ENCODE measurements at places on chromosomes 2 and 18.

DNA sequence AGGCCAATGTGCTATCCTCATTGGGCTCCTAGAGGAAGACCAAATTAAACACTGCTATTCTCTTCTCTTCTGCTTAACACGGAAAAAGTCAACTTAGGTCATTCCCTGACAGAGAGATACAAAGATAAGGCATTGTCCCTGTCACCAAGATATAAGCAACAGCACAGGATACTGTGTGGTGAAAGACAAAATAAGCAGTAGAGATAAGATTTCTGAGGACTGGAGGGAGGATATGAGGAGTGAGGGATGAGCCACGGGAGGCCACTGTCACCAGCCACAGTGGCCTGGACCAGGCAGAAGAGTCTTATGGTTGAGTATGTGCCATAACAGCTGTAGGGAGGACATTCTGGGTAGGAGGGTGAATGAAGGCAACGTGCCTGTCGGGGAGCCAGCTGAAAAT, 54.4 kb upstream of the SLC14A2 start:
- no peak for DNase-seq

GRCh38 chr18:2971741-2972552, 41.0 kb downstream of the LPIN2 start:
- DNase-seq = no peak

GRCh38 chr2:96113367-96113677, 3.0 kb downstream of the ADRA2B start:
- DNase-seq = no peak

DNA sequence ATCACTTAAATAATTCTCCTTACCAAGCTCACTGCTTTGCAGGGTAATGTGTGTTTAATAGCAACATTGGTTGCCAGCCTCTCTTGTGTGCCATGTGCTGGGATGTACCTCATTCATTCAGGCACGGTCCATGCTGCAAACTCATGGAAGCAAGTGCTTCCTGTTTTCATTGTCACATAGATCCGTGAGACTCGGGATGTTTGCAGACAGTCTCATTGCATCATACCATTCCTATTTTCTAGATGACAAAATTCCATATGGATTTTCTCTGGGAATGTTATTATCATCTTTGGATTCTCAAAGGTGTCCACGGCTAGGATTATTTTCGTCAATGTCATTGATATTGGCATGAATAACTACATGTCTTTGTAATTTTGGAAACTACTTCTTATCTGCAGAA, 60.0 kb upstream of the HDAC4 start:
- no peak for DNase-seq

GRCh38 chr2:69957965-69958364, 3.5 kb downstream of the ASPRV1 start:
- no peak for DNase-seq

DNA sequence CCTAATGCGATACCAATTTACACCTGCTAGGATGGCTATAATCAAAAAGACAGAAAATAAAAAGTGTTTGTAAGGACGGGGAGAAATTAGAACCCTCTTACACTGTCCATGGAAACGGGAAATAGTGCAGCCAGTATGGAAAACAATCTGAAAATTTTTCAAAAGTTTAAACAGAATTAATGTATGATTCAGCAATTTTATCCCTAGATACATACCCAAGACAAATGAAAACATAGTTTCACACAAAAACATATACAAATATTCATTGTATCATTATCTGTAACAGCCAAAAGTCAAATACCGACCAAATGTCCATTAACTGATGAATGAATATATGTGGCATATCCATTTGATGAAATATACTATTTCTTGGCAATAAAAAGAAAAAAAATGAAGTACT, 313.5 kb upstream of the GYPC start:
- DNase-seq = no peak

- no peak for DNase-seq
Observed at GRCh38 chr18:1173593-1173992, 268.9 kb downstream of the ADCYAP1 start.

DNA sequence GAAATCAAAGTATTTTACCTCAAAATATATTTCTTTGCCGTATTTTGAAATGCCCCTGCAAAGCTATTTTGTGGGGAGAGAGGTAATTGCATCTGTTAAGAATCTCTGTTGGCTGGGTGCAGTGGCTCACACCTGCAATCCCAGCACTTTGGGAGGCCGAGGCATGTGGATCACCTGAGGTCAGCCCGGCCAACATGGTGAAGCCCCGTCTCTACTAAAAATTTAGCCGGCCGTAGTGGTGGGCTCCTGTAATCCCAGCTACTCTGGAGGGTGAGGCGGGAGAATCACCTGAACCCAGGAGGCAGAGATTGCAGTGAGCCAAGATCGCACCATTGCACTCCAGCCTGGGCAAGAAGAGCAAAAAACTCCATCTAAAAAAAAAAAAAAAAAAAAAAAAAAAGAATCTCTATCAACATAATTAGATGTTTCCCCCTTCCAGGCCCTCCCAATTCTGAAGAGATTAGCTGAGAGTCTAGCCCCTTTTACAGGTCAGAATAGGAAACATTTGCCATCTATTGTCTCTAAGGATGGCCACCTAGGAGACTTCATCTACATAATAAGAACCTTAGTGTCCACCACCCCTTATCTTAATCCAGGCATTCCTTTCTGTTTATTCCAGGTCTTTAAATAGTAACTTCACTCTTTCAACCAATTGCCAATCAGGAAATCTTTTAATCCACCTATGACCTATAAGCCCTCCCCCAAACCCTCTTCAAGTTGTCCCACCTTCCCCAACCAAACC, 3.5 kb upstream of the TRAPPC8 start:
- DNase-seq = no peak

- DNase-seq = no peak
Observed at GRCh38 chr2:26577442-26578112, 63.6 kb downstream of the CIB4 start.

GRCh38 chr2:3806730-3807129, 103.4 kb downstream of the DCDC2C start:
- no peak for DNase-seq

GRCh38 chr18:69490072-69490471, 89.4 kb downstream of the DOK6 start:
- no peak for DNase-seq

DNA sequence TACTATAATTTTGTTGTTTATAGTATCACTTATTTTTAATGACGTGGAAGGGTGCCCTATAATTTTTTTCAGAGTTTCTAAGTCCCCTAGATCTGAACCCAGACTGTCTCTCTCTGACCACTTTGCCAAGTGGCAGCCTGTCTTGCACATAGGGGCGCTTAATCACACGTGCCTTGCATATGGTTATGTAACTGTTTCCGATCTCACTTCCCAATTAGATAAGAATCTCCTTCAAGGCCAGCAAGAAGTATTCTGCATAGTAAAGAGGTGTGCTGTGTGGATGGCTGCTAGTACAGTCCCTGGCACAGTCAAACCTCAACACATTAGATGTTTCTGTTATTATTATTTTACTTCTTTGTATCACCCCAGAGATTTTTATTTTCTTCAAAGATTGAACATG, 197.8 kb upstream of the SIX2 start:
- no peak for DNase-seq

DNA sequence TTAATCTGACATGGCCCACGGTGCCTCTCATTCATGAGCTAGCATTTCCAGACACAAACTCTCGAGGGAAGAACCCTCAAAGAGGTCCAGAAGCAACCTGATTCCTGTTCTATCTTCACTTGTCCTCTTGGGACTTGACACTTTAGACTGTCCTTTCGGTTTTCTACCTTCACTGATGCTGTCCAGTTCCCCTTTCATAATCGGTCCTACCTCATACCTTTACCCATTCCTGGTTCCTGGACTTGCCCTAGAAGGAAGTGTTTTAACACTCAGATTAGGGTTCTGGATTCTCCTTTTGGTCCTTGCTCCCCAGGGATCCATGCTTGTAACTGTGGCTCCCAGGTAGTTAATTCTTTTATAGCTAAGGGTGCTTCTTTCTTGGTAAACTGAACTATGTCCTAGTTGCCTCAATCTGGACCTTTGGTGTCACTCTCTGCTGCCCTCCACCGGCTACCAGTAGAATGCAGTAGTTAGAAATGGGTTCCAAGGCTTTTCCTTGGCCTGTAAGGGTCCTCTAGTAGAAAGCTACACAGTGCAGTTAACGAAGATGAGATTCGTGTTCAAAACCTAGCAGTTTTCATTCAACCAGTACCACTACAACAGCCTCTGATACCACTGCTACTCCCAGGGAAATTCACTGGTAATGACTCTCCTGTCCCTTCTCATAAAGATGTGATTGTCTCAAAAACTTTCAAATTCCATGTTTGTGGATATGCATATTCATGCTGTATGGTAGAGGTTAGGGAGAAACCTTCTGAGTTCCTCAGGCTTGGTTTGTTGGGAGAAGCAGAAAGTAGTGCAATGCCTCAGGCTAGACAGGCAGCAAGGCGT, 178.1 kb upstream of the CYP26B1 start:
- no peak for DNase-seq

GRCh38 chr18:69998523-69998987, 50.9 kb upstream of the CD226 start:
- no peak for DNase-seq

GRCh38 chr2:145066856-145067548, 547.1 kb upstream of the ZEB2 start:
- DNase-seq = no peak

GRCh38 chr2:26816893-26817292, 31.0 kb downstream of the CENPA start:
- no peak for DNase-seq

GRCh38 chr2:143210446-143210819, 81.2 kb downstream of the ARHGAP15 start:
- DNase-seq = no peak

DNA sequence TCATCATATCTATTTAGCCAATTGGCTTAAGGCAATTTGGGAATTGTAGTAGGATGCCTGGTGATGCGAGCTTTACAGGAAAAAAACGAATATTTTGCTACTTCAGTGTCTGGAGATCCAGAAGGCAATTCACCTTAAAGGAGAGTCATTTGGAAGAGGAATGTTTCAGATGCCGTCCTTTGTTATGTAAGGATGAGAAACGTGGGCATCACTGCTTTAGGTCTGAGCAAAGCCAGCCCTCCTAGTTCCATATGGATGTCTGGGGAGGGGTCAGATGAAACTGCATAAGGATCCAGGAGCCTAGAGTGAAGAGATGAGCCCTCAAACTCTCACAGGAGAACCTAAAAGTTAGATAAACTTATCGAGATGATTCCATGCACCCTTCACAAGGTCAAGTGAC, 30.9 kb upstream of the DOCK10 start:
- DNase-seq = no peak

GRCh38 chr2:6412533-6413091, 453.1 kb downstream of the CMPK2 start:
- DNase-seq = no peak

GRCh38 chr2:42369532-42370229, 8.7 kb upstream of the COX7A2L start:
- DNase-seq = peak; percentile 83

DNA sequence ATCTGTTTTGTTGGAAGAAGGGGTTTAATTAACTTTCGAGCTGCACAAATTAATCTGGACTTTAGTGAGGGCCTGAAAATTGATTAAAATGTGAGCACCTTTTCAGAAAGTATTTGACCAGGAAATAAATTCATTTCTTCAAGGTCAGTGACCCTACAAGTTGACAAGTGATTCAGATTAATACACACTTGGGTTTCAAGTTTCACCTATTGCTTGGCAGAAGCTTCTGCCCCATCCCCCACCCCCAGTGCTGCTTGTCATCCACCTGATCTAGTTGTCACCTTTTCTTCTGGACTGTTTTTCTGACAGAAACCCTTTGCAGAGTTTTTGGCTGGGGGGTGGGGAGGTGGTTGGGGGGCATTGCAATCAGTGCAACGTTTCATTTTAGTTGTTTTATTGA, 46.2 kb downstream of the RPRM start:
- DNase-seq = no peak

- DNase-seq = no peak
Observed at GRCh38 chr2:227615181-227615580, 541 bp upstream of the SCYGR3 start.

GRCh38 chr2:96174251-96175144, 29.3 kb upstream of the DUSP2 start:
- DNase-seq = peak; percentile 14

- DNase-seq = no peak
Observed at GRCh38 chr2:28539118-28539541, 43.3 kb downstream of the PLB1 start.

DNA sequence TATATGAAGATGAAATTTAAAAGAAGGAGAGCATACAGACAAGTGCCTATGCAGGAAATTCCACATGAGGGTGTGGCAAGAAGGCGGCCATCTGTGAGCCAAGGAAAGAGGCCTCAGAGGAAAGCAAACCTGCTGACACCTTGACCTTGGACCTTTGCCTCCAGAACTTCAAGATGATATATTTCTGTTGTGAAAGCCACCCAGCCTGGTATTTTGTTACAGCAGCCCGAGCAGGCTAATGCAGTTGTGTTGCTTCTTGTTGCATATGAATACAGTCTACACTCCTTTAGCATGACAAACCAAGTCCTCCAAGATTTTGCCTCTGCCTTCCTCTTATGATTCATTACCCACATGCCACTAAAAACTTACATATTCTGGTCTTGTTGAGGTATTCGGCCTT, 374.8 kb upstream of the TRIB2 start:
- no peak for DNase-seq

DNA sequence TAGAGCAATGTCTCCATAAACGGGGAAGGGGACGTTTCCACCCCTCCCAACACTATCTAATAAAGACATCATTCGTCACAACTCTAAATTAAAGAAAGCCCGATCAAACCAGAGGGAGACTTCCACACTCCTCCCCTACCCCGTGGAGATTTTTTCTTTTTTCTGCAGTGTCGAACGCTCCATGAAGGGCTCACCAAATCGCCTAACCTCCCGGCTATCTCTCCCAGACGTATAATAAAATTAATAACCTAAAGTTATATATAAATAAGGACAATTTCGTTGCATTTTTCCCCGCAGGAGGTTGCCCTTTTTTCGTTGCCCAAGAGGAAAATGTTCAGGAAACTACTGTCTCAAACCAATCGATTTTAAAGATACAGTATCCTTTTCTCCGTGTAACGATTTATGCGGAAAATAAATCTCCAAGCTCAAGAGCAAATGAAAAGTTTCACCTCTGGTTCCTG, 2.4 kb downstream of the EVX2 start:
- no peak for DNase-seq

DNA sequence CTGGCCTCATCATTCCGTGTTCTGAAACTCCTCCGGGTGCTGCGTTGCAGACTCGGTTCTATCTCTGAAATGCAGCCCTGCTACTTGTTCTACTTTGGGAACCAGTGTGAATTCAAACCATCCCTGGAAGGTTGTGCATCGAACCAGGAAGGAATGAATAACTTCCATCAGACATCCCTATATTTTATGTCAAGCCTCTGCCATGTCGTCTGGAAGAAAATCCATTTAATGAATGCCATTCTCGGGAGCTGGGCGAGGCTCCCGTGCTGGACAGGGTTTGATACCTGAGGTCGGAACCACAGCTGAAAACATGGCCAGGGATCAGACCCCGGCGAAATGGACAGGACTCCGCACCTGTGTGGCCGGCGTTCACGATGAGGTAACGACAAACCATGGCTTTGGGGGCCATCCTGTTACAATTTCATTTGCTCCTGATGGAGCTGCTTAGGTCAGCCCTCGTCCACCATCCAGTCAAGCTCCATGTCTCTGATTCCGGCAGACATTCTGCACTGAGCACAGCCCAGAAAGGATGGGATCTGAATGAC, 821.6 kb downstream of the GALR1 start:
- DNase-seq = no peak
